ENCODE measurements at places on chromosomes 4 and X.

GRCh38 chrX:39653691-39654090 lies 444.1 kb downstream of the BCOR start:
- DNase-seq, result no peak

- no peak for DNase-seq
Measured at GRCh38 chr4:85125688-85126087, 159.2 kb upstream of the WDFY3 start.

- DNase-seq, result no peak
Measured at GRCh38 chr4:22850630-22851029, 157.9 kb downstream of the GBA3 start.

- DNase-seq, result no peak
Measured at GRCh38 chr4:154464654-154465053, 26.9 kb downstream of the DCHS2 start.

- no peak for DNase-seq
Measured at GRCh38 chr4:55965585-55965984, 16.8 kb downstream of the CEP135 start.

GRCh38 chr4:98692411-98692810 lies 34.0 kb upstream of the TSPAN5 start:
- no peak for DNase-seq

DNA sequence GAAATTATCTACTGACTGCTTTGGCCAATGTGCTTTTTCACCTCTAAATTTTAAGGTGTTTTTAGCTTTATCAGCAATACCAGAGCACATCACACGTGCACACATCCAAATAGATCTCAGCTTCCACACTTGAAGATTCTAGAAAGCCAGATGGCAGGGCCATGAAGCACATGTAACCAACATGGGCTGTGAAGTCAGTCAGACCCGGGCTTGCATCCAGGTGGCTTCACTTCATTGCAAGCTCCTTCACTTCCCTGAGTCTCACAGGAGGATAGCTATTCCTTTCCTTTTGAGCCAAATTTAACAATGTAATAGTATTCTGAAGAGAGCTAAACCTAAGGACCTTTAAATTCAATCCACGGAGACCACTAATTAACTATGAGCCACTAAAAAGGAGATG lies 86.5 kb downstream of the SH3RF1 start:
- DNase-seq, result no peak

- no peak for DNase-seq
Measured at GRCh38 chrX:114774691-114775090, 190.8 kb downstream of the HTR2C start.

DNA sequence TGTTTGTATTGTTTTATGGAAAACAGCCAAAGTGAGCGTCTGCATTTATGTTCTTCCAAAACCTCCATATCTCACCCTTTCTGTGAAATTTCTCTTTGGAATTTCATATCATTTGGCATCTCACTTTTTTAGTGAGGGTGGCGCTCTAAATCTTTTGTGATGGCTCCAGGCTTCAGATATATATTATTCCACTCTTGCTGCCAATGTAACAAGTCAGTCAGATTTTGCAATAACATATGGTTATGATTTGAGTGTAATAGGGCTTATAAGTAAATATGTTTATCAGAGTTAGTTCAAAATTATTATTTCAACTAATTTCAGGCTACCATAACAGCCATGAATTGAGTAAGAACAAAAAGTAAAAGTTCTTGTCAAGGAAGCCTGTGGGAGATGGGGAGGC lies 314.7 kb downstream of the PDGFC start:
- no peak for DNase-seq

DNA sequence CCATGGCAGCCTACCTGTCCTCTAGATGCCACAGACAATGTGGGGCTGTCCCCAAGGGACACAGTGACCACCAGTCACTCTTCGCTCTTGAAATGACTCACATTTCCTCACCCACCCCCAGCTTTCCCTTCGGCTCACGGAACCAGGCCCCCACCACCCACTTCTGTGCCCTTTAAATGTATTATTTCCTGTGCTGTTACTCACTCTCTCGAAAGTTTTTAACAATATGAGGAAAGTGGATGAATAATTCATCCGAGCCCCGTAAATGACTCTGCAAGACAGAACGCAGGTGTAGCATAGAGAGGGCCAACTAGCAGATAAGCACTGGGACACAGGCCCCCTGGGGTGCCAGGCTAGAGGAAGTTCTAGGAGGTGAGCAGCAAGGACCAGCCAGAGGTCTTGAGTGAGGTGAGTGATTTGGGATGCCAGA lies 179.5 kb upstream of the TBL1X start:
- DNase-seq, result no peak

GRCh38 chr4:13174001-13174400 lies 310.1 kb downstream of the RAB28 start:
- DNase-seq, result no peak

GRCh38 chr4:70901607-70901983 lies 574 bp upstream of the MOB1B start:
- DNase-seq, result no peak

GRCh38 chr4:164531336-164531735 lies 222.6 kb upstream of the SMIM31 start:
- DNase-seq, result no peak

DNA sequence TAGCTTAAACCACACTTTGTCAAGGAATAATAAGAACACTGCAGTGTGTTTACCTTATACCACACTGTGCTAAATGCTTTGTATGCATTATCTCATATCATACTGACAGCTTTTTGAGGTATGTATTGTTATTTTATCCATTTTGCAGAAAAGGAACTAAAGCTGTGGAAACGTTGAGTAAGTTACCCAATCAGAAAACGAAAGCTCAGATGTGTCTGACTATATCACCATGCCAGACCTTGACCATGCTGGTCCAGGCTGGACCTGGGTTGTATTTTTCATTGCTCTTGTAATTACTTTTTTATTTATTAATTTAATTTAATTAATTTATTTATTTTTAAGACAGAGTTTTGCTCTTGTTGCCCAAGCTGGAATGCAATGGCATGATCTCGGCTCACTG lies 2.1 kb downstream of the HSD17B11 start:
- no peak for DNase-seq

- no peak for DNase-seq
Measured at GRCh38 chrX:14712096-14712495, 160.8 kb downstream of the FANCB start.

GRCh38 chrX:17285983-17286382 lies 89.0 kb upstream of the NHS start:
- DNase-seq, result no peak

GRCh38 chr4:93749292-93749761 lies 79.2 kb upstream of the ATOH1 start:
- no peak for DNase-seq

- no peak for DNase-seq
Measured at GRCh38 chrX:108437349-108438109, 693 bp downstream of the COL4A6 start.

GRCh38 chr4:94831607-94832006 lies 73.9 kb downstream of the BMPR1B start:
- DNase-seq, result no peak

DNA sequence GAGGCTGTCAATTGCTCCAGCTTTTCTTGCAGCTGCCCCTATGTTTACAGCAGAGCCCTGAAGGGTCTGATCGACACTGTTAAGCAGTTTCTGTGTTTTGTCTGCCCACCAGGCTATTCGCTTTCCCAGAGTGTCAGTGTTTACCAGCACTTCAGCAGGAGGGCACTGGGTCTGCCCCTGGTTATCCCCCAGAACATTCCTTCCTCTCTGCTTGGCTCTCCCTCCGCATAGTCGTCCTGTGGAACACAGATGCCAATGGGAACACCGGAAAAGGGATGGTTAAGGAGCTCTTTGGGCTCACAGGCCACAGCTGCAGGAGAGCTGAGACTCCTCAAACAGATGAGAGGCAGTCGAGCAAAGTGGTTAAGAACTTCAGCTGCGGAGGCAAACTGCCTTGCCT lies 71.3 kb upstream of the FBXW7 start:
- DNase-seq, result no peak
